ENCODE measurements at places on chromosomes 5 and 9. TPM values are rescaled to one million over a fixed set of nuclear protein-coding genes. Genes with fewer than 3 reads are reported as not detected.
A peak's percentile ranks its signal among the peaks of the same experiment; 100 is the strongest.

GRCh38 chr5:91151947-91152346 lies 231.2 kb downstream of the ARRDC3 start:
- no peak for DNase-seq

DNA sequence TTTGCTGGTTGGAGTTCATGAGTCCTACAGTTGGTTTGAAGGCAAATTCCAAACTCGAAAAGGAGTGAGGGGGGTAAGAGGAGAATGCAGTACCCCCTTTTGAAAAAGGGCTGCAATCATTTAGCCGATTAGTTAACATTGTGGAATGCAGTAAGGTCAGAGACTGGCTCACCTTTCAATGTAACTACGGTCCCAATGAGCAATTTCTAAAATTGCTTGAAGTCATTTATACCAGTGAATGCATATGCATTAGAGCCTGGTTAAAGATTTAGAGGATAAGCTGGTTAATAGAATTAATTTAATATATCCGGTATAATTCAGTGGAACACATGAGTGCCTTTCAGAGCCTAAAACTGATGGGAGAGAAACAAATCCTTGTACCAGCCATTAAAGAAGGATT lies 172.6 kb upstream of the PAPPA start:
- no peak for DNase-seq

DAB2IP gene
- 68.1 TPM for total RNA-seq

- no peak for DNase-seq
Observed at GRCh38 chr9:89021154-89021803, 30.0 kb downstream of the S1PR3 start.

KIF20A gene
- 1.1 TPM for total RNA-seq

CCDC112 gene
- 6.4 TPM for total RNA-seq

MAMDC2 gene
- total RNA-seq: 13.4 TPM

GRCh38 chr5:55897206-55897894 lies 46.2 kb downstream of the IL31RA start:
- no peak for DNase-seq

DNA sequence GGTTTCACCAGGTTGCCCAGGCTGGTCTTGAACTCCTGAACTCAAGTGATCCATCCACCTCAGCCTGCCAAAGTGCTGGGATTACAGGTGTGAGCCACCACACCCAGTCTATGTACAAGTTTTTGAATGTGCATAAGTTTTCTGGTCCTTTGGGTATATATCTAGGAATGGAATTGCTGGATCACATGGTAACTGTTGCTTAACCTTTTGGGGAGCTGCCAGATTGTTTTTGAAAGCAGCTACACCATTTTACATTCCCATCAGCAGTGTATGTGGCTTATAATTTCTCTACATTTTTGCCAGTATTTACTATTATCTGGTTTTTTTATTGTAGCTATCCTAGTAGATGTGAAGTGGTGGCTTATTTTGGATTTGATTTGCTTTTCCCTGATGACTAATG lies 8.9 kb upstream of the LNPEP start:
- DNase-seq: no peak

IL7R gene
- 4.2 TPM for total RNA-seq

KCNN2 gene
- 0.46 TPM for total RNA-seq

DNA sequence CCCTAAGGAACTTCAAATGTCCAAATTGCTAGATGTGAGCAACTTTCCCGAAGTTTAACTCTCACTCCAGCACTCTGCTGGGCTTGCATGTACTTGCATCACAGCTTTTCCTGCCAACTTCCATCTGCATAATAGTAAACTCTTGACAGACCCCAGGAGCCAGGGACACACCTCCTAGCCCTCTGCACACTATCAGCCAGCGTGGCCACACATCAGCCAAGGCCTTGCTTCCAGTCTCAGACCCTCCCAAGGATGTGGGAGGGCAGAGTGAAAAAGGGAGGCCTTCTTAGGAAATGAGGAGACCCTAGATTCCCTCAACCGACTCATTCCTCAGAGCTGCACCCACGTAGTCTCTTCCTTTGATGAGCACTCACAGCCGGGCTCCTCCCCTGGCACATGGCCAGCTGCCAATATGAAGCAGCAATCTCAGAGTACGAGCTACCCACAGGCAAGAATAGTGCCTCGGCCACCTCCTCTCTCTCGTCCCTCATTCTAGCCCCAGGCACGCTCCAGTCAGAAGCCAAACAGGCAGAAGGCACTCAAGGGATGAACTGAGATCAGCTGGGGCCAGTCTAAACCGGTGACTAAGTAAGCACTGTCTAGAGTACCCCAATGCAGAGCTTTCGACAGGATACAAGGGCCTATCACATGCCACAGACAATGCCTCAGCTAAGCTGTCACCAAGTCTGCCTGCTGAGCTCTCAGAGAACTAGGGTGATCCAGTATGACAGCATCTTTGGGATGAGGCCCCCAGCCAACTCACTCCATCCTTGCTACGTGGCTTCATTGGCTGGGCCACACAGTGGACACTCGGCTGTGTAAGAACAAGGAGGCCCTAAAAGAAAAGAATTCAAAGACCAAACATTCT lies 2.3 kb downstream of the P4HA2 start:
- DNase-seq: peak; percentile 91

PRELID1 gene
- total RNA-seq: 81.8 TPM

LCN1 gene
- total RNA-seq: 2.4 TPM
